Effector memory CD4-positive, alpha-beta T cell (primary cell): ENCODE measurements at places on chromosomes 6 and 20.

GRCh38 chr6:77383026-77383425 is 80.3 kb downstream of the HTR1B start:
- DNase-seq: no peak

DNA sequence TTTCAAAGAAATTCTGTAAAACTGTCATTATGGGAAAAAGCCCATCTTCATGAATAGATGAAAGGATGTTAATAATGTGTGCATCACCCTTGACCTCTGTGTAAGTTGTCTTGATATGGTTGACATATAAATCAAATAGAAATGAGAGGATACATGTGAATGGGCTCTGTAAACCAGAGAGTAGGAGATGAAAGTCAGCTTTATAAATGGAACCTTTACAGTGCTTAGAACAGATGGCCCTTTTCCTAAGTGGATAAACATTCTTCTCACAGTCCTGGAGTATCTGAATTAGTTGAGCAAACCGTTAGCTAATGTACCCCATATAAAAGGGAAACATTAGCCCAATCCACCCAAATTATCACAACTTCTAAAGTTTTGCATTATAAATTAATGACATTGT is 57.5 kb downstream of the MYLK4 start:
- no peak for DNase-seq

- no peak for DNase-seq
These were observed 345.8 kb upstream of the PRND start for GRCh38 chr20:4375881-4376280.

GRCh38 chr6:41505122-41506049 is 40.8 kb upstream of the FOXP4 start:
- DNase-seq: no peak

GRCh38 chr20:58447511-58448391 is 58.7 kb downstream of the VAPB start:
- DNase-seq: peak; percentile 13

DNA sequence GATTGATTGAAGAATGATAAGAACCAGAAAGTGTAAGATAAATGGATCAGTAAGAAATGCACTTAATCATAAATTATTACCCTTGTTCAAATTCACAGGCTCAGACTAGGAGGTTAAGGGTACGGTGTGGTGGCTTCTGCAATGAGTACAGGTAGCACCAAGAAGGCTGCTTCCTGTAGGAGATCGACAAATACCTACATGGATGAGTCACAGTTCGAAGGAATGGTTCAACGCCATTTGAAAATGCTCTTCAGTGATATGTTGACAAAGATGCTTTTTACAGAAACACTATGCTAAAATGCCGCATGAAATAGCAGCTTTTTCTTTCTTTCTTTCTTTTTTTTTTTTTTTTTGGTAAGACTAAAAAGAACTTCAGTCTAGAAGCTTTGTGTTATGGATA is 116.2 kb downstream of the DTNBP1 start:
- no peak for DNase-seq

- no peak for DNase-seq
These were observed 113.2 kb downstream of the PRDM1 start for GRCh38 chr6:106199331-106199730.

DNA sequence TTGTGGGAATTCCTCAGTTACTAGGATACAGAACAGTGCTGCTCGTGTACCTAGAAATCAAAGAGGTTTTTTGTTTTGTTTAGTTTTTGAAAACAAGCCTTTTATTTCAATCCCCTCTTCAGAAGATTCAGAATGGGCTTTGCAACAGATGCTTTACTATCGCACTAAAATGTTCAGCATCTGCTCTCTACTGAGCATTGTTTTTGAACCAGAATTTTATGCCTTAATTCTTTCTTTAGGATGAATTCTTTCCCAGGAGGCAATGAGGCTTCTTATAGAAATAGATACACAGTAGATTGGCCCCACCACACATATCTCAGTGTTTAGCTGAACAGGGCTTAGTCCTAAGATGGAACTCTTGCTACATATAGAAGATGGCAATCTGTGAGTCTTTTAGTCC is 95.9 kb upstream of the SPACA1 start:
- no peak for DNase-seq

GRCh38 chr20:57076951-57077350 is 189.5 kb downstream of the BMP7 start:
- no peak for DNase-seq

GRCh38 chr6:40715570-40716403 is 128.6 kb upstream of the LRFN2 start:
- DNase-seq: no peak

DNA sequence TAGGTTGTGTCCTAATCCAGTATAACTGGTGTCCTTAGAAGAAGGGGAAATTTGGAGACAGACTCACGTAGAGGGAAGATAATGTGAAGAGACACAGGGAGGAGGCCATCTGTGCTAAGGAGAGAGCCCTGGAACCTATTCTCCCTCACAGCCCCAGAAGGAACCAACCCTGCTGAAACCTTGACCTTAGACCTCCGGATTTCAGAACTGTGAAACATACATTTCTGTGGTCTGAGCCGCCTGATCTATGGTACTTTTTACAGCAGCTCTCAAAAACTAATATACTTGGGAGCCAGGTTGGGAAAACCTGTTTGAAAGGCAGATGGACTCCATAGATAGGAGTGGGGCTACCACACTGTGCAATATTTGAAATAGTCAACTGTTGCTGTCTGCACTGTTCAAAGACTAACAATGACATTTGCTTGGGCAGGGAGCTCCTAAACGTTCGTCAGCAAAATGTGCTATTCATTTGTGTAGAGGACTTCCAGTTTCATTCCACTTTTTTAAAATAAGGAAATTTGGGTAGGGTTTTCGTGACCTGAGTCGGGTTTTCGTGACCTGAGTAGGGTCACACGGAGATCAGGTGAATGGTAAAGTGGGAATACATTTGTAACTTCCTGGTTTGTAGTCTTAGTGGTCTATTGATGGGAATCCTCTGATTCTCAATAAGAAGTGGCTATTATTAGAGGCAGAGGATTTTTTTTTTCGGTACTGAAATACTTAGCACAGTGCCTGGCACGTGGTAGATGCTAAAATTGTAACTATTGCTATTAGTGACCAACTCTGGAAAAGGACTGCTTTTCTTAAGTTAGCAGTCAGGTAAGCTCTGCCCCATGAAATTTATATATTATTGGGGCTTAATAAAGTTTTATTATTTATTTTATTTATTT is 11.4 kb downstream of the TAGAP start:
- no peak for DNase-seq

GRCh38 chr20:48003021-48003420 is 217.7 kb upstream of the SULF2 start:
- DNase-seq: no peak

- DNase-seq: no peak
These were observed 98.6 kb upstream of the RNF24 start for GRCh38 chr20:4113615-4114603.

DNA sequence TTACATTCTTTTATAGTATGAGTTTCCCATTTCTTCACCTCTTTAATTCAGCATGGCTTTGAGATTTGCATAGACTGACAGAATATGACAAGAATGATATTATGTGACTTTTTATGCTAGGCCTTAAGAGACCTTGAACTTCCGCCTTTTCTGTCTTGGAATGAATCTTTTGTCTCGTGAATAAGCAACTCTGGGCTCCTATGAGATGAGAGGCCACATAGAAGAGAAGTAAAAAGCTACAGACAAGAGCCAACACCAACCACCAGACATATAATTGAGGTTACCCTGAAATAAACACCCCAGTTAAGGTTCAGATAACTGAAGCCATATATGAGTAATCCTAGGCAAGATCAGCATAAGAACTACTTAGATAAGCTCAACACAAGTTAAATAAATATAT is 600.8 kb downstream of the MEI4 start:
- no peak for DNase-seq

DNA sequence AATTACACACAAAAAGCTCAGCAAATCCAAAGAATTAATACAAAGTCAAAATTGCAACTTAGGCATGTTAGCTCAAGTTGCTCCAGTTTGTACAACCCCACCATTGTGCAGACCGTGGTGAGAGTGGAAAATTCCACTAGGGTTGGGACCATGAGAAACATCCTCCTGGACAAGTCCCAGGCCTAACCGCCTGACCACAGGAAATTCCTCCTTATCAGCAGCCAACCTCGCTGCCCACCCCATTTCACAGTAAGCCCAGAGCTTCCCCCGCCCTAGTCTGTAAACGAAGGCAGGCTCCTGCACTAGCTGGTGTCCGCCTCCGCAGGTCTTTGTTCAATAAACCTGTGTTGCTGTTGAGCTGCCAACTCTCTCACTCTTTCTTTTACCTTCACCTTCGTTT is 1023.3 kb downstream of the EYS start:
- no peak for DNase-seq

DNA sequence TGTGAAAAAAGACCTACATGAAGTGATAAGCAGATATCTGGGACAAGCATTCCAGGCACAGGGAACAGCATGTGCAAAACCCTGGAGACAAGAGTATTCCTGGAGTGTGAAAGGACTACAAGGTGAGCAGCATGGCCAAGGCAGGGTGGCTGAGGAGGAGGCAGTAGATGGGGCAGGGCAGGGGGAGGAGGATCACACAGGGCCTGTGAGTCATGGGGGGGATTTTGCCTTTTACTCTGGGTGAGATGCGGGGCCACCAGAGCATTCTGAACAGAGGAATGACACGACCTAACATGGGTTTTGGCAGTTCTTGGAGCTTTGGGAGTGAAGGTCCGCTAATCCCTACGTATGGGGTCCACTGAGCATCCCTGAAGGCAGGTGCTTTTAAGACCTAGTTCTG is 69.8 kb upstream of the CCN6 start:
- DNase-seq: no peak

GRCh38 chr6:57283911-57284455 is 33.4 kb upstream of the PRIM2 start:
- no peak for DNase-seq

DNA sequence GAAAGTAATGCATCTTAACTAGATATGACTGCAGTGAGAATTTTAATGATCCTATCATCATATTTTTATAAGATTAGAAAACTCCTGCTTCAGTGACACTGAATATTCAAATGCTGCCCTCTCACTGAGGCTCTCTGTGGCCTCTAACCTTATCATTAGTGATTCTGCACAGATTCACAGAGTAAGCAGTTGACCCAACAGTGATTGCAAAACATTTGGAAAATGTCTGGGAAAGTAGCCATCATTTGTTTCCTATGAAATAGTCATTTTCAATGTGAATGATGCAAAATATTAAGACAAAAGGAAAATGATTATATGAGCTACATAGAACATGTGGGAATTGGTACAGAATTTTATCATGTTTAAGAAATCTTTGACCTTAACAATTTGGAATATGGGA is 210.3 kb downstream of the TBX18 start:
- DNase-seq: no peak

DNA sequence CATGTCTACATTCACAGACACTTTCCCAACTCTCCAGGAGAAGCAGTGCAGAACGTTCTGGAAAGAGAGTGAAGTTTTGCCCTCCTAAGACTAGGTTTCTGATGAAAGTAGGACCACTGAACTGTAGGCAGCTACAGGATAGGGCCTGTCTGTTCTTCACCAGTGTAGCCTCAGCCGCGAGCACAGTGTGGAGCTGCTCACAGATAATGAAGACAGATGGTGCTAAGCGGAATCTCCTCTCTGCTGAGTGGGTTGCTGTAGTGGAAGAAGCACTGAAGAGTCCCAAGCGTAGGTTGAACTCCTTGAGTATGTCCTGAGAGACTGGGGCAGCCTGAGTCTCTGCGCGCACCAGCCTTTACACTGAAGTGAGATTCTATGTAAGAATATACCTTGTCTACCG is 170.2 kb downstream of the PACRG start:
- no peak for DNase-seq

DNA sequence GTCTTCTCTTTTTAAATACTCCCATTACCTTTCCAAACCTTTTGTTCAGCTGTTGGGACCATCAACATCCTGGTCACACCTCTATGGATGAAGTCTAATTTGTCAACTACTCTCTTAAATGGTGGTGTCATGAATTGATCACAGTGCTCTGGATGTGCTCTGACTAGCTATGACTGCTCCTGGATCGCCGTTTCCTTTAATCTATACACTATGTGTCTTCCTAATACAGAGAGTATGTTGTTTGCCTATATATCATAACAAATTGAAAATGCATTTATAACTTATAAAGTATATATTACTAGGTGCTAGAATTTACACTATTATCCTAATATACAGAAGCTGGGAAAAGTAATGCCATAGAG is 357.5 kb downstream of the LAMA2 start:
- no peak for DNase-seq

- no peak for DNase-seq
These were observed 8.2 kb upstream of the MTHFD1L start for GRCh38 chr6:150857062-150857944.
